ENCODE measurements at places on chromosomes 6 and 20.
A peak's percentile ranks its signal among the peaks of the same experiment; 100 is the strongest.

GRCh38 chr6:168524571-168525001, 83.6 kb downstream of the SMOC2 start:
- DNase-seq, result no peak

DNA sequence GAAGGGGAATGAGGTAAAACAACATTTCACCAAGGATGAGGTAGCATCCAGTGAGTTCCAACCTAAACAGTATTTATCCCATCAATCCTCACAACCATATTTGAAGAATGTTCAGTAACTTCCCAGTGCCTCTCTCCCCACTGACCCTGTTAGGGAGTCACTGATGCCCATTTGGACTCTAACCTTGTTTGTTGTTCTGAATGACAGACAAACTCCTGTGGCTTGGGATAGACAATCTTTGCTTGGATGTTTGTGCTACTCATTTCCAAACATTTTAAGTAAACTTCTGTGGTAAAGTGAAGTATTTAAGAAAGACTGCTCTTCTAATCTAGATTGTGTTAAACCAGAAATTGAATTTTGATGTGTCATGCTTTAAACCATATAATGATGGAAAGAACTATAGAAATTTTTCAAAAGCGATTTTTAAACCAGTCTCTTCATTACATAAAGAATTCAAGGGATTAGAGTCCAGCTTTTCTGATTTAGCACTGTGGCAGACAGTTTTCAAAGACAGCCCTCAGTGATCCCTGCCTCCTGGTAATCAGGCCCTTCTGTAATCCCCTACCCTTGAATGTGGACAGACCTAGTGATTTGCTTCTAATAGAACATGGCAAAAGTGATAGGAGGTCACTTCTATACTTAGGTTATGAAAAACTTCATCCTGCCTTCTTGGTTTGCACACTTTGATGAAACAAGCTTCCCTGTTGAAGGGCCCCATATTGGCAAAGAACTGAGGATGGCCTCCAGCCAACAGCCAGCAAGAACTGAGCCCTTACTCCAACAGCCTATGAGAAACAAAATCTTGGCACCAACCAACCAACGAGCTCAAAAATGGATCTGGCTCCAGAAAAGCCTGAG, 191.6 kb downstream of the DST start:
- peak; percentile 66 for DNase-seq

- peak; percentile 62 for DNase-seq
Observed at GRCh38 chr20:6651016-6651415, 116.5 kb upstream of the BMP2 start.

DNA sequence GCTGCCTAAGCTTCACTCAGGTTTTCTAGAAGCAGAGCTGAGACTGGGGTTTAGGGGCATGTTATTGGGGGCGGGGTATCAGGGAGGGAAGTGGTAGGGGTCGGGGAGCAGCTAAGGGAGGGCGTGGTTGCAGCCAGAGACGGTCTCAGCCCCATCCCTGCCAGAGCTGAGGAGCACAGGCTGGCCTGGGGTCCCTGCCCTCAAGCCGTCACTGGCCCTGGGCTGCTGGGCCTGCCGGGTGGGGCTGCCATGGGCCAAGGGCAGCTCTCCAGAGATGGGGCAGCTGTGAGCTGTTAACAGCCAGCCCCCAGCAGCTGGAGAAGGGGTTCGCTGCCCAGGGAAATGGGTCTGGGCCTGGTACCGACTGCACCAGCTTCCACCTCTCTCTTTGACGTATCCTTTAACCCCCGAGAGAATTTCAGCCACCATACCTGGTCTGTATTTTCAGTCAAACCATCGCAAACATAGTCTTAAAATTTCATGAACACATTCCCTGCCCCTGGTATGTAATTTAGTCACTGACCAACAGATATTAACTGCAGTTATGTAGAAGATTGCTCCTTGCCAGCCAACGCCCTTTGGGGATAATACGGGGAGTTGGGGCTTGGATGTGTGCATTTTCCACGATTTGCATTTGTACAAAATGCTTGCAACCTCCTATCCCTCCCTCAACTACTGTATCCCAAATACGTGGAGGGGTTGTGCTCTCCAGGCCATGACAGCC, 253.4 kb downstream of the TAF4 start:
- DNase-seq, result no peak

- peak; percentile 10 for DNase-seq
Observed at GRCh38 chr6:100382767-100383195, 81.9 kb downstream of the SIM1 start.

- DNase-seq, result no peak
Observed at GRCh38 chr6:75418233-75418632, 75.4 kb downstream of the FILIP1 start.

- no peak for DNase-seq
Observed at GRCh38 chr20:61343934-61344333, 91.9 kb downstream of the CDH4 start.

GRCh38 chr20:37295595-37295994, 6.1 kb downstream of the MANBAL start:
- no peak for DNase-seq

DNA sequence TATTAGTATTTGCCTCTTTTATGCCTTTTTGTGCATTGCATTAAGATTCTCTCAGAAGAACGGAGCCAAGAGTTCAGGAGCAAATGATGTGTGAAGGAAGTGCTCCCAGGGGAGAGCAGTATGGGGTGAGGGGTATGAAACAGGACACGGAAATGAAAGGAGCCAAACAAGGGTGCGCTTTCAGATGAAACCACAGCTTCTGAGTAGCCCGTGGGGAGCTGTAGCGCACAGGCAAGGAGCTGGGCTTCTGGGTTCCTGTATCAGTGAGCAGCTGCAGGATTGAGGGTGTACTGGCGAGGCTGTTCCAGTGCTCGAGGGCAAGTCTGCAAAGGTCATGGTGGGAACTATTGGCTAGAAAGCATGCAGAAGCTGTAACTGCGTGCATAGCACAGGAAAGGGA, 25.4 kb downstream of the ANKEF1 start:
- peak; percentile 7 for DNase-seq

DNA sequence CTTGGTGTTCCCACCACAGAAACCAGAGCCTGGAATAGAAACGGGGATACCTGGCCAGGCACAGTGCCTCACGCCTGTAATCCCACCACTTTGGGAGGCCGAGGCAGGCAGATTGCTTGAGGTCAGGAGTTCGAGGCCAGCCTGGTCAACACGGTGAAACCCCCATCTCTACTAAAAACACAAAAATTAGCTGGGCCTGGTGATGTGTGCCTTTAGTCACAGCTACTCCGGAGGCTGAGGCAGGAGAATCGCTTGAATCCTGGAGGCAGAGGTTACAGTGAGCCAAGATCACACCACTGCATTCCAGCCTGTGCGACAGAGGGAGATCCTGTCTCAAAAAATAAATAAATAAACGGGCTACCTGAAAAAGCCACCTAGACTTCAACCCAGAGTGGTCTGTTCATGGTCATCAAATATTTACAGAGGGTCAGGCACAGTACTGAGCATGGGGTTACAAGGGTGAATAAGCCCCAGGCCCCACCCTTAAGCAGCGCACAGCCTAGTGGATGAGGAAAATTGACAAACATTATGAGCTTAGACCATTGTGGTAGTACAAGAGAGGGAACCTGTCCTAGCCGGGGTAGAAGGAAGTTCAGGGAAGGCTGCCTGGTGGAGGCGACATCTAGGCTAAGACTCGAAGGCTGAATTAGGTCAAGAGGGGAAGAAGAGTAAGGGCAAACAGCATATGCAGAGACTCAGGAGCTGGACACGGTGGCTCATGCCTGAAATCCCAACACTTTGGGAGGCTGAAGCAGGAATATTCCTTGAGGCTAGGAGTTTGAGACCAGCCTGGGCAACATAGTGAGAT, 7.2 kb upstream of the PCIF1 start:
- no peak for DNase-seq

- no peak for DNase-seq
Observed at GRCh38 chr6:29255530-29255929, 46.0 kb upstream of the OR14J1 start.

- DNase-seq, result peak; percentile 80
Observed at GRCh38 chr6:111423960-111424846, 58.8 kb downstream of the REV3L start.

GRCh38 chr6:22025468-22026163, 271.2 kb downstream of the PRL start:
- peak; percentile 87 for DNase-seq

DNA sequence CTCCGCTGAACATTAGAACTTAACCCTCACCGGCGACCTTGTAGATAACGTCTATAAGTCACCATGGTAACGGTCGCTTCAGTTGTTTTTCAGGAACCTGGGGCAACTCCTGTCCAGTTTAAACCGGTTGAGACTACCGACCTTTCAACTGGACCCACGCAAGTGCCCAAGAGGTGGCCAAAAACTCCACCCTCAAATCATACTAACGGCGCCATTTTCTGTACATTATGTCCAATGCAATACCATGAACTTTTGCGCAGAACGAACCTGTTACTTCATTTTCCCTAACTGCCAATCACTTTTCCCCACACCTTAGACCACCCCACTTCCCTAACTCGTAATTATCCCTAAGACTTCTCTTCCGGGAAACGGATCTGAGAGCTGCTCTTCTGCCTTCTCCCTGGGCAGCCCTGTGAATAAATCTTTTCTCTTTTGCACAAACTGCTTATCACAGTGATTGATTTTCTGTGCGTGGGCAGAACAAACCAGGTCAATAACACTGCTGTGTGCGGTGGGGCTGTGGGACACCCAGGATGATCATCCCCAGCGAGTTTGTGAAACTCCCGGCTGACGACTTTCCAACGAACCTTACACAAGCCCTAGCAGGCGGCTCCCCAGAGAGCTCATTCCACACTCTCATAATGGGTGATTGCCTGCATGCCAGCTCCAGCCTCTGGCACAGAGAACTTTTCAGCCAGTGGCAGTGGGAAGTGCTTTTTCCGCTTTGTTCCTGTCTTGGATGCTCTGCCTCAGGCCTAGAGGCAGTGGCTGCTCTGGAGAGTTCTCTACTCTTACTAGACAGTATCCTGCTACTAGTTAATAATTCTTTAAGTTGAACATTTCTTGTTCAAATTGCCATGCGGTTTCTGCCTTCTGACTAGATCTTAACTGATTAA, 28.6 kb downstream of the GPX5 start:
- DNase-seq, result no peak

DNA sequence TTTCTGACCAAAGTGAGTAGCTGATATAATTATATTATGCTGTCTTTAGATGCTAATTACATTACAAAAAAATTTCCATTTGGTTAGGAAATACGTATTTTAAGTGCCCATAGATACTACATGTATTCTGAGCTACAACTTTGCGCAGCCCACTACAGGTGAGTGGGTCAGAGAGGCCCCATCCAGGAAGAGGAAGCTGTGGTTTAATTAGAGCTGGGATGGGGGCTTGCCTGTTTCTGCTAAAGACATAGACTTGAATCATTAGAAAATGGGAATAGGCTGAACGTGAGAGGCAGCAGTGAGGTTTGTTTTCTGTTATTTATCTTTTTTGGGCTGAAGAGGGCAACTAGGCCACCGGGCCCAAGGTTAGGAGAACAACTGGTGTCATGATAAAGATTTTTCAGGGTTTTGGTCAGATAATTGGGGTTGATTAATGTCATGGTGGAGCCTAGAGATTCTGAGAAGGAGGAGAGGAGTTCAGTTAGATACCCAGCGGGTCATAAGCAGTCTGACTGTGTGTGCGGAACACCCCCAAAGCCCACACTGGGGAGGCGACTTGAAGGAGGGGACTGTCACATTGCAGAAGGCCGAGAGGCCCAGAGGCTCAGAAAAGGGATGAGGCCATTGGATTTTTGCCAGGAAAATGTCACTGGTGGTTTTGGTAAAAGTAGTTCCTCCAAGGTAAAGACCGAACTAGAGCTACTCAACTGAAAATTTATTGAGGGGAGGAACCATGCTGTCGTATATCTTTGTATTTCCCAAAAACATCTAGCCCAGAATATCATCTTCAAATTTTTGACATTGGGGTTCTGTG, 14.5 kb upstream of the IRF4 start:
- no peak for DNase-seq

GRCh38 chr6:110878751-110879522, 4.4 kb downstream of the AMD1 start:
- peak; percentile 21 for DNase-seq

DNA sequence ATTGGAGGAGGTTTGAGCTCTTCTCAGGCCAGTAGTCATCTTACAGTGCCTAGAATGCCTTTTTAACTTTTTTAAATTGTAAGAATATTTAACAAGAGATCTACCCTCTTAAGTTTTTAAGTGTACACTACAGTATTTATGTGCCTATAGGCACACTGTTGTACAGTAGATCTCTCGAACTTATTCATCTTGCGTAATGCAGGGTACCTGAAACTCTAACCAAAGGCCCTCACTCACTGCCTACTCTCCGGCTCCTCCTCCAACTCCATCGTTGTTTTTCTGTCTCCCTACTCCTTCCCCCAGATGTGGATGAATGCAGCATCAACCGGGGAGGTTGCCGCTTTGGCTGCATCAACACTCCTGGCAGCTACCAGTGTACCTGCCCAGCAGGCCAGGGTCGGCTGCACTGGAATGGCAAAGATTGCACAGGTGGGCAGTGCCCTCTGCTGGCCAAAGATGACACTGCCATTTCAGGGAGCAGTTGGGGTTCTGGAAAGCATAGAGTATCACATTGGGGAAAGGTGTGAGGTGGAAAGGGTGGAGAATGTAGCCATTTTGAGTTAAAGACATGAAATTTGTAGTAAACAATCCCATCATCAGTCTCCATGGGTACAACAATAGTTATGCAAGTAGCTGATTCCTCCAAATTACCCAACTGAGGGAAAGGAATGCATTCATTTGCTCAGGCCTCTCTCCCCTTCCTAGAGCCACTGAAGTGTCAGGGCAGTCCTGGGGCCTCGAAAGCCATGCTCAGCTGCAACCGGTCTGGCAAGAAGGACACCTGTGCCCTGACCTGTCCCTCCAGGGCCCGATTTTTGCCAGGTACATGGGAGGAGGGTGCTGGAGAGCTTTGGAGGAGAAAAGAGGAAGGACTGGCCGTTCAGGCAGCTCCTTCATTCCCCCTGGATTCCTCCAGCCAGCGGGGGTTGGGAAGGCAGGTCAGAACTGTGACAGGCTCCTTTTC, 18.4 kb upstream of the ZNF76 start:
- DNase-seq, result peak; percentile 47

GRCh38 chr6:142306736-142307135, 4.9 kb downstream of the ADGRG6 start:
- no peak for DNase-seq

- DNase-seq, result no peak
Observed at GRCh38 chr6:169363590-169363989, 109.9 kb upstream of the THBS2 start.

DNA sequence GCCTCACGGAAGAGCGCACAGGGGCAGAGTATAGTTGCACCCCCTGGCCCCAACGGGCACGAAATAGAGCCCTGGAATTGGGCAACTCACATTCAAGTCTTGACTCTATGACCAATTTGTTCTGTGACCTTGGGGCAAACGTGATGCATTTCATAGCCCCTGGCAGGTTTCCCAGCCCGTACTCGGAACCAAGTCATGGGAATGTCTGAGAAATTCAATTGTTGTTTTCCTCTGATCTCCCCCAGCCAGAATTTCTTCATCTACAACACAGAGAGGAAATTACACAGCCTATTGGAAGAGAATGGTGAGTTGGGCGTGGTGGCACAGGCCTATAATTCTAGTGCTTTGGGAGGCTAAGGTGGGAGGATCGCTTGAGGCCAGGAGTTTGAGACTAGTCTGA, 322.3 kb upstream of the SULF2 start:
- DNase-seq, result no peak
